ENCODE measurements at places on chromosomes 6 and 20. TPM values are rescaled to one million over a fixed set of nuclear protein-coding genes. Genes with fewer than 3 reads are reported as not detected.

DNA sequence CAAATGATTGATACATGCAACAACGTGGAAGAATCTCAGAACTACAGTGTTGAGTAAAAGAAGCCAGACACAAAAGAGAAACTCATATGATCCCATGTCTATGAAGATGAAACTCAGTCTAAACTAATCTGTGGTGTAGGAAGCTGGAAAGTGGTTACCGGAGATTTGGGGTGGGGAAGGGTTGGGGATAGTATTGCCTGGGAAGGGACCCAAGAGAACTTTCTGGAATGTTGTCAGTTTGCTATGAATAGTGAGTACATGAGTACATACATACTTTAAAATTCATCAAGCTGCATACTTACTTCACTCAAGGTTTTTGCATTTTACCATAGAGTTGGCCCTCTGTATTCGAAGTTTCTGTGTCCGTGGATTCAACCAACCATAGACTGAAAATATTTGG is 106.0 kb downstream of the SAMD5 start:
- no peak overlapping the region for H3K27ac ChIP-seq
- no peaks in the 10 kb centered on the region for H3K36me3 ChIP-seq
- no peaks in the 10 kb centered on the region for H3K27me3 ChIP-seq
- no peak overlapping the region for H3K4me3 ChIP-seq

UNC5CL gene
- total RNA-seq: 1.0 TPM

- H3K27me3 ChIP-seq: peaks cover 2% of the 10 kb centered on the region
- no peak overlapping the region for H3K27ac ChIP-seq
- H3K4me1 ChIP-seq: peaks cover 14% of the 10 kb centered on the region
- no peaks in the 10 kb centered on the region for H3K36me3 ChIP-seq
- no peak overlapping the region for H3K4me3 ChIP-seq
Measured at GRCh38 chr6:131916847-131917246, 34.3 kb downstream of the CCN2 start.

OLIG3 gene
- 75.1 TPM for total RNA-seq

- H3K36me3 ChIP-seq: no peaks in the 10 kb centered on the region
- peak; percentile 50 for DNase-seq
- peaks cover 3% of the 10 kb centered on the region for H3K4me1 ChIP-seq
- no peaks in the 10 kb centered on the region for H3K27me3 ChIP-seq
Measured at GRCh38 chr6:77368660-77369313, 94.5 kb downstream of the HTR1B start.

DNA sequence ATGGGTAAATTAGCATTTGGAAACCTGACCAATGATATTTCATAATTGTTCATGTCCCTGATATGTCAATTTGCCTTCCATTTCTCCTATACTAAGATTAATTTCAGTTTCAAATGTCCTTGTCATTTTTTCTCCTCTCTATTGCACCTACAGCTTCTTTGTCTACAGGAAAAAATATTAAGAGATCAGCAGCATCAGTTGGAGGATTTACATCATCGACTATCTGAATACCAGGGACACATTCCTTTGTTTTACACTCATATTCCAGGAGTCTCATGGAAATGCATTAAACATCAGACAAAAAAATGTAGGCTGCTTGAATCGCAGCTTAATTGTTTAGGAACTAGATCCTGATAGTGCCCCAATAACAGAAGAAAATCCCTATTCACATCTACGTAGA is 188.2 kb downstream of the PRKN start:
- no peak overlapping the region for H3K4me3 ChIP-seq
- H3K27me3 ChIP-seq: no peaks in the 10 kb centered on the region
- DNase-seq: no peak
- peaks cover 5% of the 10 kb centered on the region for H3K4me1 ChIP-seq
- no peaks in the 10 kb centered on the region for H3K36me3 ChIP-seq

DNA sequence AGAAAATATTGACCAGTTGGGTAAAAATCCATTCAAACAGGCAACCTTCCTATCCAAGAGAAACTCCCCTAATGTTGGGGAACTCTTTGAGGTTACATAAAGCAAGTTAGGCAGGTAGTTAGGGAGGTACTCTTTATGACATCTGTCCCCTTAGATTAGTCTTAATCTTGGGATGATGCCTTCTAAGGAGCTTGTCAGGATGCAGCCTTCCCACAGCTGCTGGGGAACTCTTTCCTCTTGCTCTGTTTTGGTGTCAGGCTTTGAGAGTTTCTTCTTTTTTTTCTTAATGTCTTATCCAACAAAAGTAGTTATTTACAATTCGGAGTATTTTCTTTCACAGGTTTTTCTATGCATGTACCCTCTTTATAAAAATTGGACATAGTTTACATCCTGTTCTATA is 194.8 kb downstream of the CDKAL1 start:
- H3K4me3 ChIP-seq: no peak overlapping the region
- peaks cover 4% of the 10 kb centered on the region for H3K27me3 ChIP-seq
- no peaks in the 10 kb centered on the region for H3K36me3 ChIP-seq
- peaks cover 14% of the 10 kb centered on the region for H3K4me1 ChIP-seq

RHAG gene
- not detected for total RNA-seq

GRCh38 chr6:117298941-117299340 is 33.6 kb downstream of the VGLL2 start:
- no peak for DNase-seq
- no peak overlapping the region for H3K4me3 ChIP-seq
- H3K27me3 ChIP-seq: no peaks in the 10 kb centered on the region

DNA sequence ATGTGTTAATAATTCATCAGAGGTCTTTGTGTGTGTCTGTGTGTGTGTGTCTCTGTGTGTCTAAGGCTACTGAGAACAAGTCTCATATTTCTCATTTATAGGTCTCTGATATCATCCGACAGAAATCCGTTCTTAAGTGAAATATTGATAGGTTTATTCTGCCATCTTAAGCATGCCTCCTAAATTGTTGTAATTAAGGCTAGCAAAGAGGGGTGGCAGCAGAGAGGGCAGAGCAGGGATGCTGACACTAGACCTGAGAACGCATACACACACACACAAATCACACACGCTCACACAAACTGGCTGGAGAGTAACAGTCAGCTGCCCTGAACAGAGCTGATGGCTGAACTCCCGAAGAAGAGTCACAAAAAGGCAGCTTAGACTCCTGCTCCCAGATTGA is 84.9 kb upstream of the LRFN2 start:
- no peak for DNase-seq
- no peaks in the 10 kb centered on the region for H3K36me3 ChIP-seq
- H3K27me3 ChIP-seq: peaks cover 4% of the 10 kb centered on the region
- no peak overlapping the region for H3K27ac ChIP-seq
- H3K4me3 ChIP-seq: no peak overlapping the region
- no peaks in the 10 kb centered on the region for H3K4me1 ChIP-seq

SMLR1 gene
- total RNA-seq: not detected

DNA sequence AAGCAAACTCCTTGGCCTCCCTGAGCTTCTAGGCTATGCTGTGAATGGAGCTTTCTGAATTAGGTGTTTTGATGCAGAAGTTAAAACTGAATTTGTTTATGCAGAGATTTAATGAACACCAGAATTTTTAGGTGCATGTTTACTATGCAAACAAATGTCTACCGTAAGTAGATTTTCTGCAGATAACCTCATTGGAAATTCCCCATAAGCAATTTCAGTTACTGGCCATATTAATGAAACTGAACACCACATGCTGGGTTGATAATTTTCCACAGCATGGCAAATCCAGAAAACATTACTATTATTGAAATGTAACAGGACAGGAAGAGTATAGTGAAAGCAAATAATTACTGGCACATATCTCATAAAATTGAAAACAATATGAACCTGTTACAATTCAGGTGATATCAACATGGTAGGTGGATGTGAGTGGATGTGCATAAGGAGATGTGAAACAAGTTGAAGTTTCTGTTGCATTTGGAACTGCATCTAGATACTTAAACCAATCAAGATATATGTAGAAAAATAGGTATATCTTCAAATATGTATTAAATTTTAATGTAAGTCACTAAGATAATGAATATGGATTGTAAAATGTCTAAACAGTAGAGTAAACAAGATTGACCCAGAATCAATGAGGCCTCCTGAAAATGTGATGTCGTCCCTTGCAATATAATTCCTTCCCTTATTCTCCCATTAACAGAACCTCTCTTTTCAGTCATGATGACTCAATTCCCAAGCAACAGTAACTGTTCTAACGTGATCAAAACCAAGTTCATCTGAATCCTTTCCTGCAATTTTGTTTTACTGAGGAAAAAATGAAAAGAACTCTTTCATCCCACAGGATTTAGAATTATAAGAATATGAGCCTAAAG is 11.0 kb downstream of the PTCHD4 start:
- no peaks in the 10 kb centered on the region for H3K4me1 ChIP-seq
- H3K4me3 ChIP-seq: no peak overlapping the region
- no peaks in the 10 kb centered on the region for H3K27me3 ChIP-seq
- no peak for DNase-seq
- no peaks in the 10 kb centered on the region for H3K36me3 ChIP-seq

- peaks cover 2% of the 10 kb centered on the region for H3K27me3 ChIP-seq
- H3K36me3 ChIP-seq: peaks cover 4% of the 10 kb centered on the region
- no peak for DNase-seq
- H3K27ac ChIP-seq: no peak overlapping the region
- no peak overlapping the region for H3K4me3 ChIP-seq
Measured at GRCh38 chr6:105594821-105595220, 191.9 kb upstream of the PREP start.

VNN1 gene
- total RNA-seq: not detected

DNA sequence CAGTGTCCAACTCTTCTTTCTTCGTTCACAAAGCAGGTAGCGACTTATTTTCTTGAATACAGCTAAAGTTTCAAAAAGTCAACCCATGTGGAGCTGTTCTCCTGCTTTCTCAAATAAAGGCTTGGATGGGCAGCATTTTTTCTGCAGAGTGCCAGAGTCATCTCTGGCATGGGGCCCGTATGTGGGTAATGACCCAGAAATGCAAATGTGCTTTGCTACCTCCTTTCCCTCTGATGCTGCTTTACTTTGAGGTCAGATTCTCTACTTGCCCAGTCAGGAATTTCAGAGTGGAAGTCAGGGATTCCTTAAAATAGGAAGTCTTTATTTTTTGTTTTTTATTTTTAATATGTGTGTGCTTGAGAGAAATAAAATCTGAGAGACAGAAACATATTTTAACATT is 4.9 kb downstream of the NKAIN2 start:
- peaks cover 5% of the 10 kb centered on the region for H3K27me3 ChIP-seq
- H3K4me3 ChIP-seq: no peak overlapping the region
- DNase-seq: no peak
- H3K4me1 ChIP-seq: no peaks in the 10 kb centered on the region
- H3K36me3 ChIP-seq: no peaks in the 10 kb centered on the region

DNA sequence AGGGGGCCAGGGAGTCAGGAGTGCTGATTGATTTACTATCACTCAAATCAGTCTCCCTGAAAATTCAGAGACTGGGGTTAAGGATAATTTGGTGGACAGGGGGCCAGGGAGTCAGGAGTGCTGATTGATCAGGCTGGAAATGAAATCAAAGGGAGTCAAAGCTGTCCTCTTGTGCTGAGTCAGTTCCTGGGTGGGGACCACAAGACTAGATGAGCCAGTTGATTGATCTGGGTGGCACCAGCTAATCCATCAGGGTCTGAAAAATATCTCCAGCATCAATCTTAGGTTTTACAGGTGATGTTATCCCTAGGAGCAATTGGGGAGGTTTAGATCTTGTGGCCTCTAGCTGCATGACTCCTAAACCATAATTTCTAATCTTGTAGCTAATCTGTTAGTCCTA is 6.1 kb upstream of the AFG1L start:
- no peak for DNase-seq
- no peak overlapping the region for H3K27ac ChIP-seq
- no peaks in the 10 kb centered on the region for H3K4me1 ChIP-seq
- H3K27me3 ChIP-seq: peaks cover 2% of the 10 kb centered on the region

DNA sequence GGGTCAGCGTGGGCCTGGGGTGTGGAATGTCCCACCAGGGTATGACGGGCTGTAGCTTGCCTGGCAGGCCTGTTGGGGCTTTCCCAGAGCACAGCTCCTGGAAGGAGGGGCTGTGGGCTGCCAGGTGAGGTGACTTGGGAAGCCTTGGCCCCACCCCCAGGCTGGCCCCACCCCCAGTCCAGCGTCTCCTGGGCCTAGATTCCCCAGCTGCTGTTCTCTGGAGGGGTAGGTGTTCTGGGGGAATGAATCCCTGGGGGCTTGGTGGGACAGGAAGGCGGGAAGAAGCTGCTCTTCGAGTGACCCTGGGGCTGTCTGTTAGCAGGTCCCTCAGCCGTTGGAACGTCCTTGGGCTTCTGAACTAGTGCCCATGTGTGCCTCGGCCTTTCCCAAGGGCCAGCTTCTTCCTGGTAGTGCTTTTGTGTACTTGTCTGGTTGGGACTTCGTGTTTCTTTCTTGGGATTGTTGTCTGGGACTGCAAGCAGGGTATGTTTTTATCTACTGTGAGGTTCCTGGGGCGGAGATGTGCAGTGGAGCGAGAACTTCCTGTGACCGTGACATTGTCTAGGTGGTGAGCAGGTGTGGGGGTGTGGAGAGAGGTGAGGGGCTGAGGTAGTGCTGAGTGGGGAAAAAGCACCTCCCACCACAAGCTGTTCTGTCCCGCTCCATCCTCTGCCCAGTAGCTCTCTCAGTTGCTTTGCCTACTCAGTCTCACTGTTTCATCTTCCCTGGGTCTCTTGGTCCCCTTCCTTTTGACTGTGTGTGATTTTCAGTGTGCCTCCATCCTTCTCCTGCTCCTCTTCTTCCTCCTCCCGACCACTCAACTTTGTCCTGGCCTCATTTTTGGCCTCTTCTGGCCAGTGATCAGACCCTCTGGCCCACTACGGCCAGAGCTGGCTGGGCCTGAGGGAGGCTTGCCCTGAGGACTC is 1.3 kb upstream of the DDR1 start:
- no peaks in the 10 kb centered on the region for H3K36me3 ChIP-seq

DNA sequence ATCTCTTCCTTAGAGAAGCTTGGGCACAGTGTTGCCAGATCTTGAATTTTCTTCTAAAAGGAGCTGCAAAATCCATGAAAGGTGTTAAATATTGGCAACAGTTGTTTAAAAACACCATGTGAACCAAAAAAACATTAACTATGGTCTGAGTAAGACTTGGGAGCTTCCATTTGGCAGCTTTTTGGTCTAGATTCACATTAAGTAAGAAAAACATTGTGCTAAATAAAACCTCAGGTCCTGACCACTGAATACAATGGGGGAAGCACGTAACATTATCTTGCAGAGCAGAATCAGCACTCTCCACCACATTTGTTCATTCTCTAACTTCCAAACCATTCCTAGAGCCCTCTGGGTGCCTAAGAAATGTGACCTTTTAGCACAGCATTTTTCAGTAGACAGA is 437.6 kb upstream of the PLCB4 start:
- H3K4me1 ChIP-seq: peaks cover 27% of the 10 kb centered on the region
- no peaks in the 10 kb centered on the region for H3K36me3 ChIP-seq
- no peaks in the 10 kb centered on the region for H3K27me3 ChIP-seq
- no peak for DNase-seq

GRCh38 chr6:124955108-124955856 is 7.0 kb upstream of the RNF217 start:
- H3K4me3 ChIP-seq: no peak overlapping the region
- H3K27me3 ChIP-seq: peaks cover 2% of the 10 kb centered on the region
- no peak for DNase-seq
- H3K27ac ChIP-seq: no peak overlapping the region
- H3K36me3 ChIP-seq: no peaks in the 10 kb centered on the region

GRCh38 chr6:6515691-6516607 is 72.6 kb upstream of the LY86 start:
- H3K27me3 ChIP-seq: no peaks in the 10 kb centered on the region
- peaks cover 9% of the 10 kb centered on the region for H3K4me1 ChIP-seq
- no peak overlapping the region for H3K27ac ChIP-seq
- no peak for DNase-seq
- H3K36me3 ChIP-seq: no peaks in the 10 kb centered on the region

- H3K27ac ChIP-seq: no peak overlapping the region
- peaks cover 10% of the 10 kb centered on the region for H3K36me3 ChIP-seq
- no peak for DNase-seq
- no peak overlapping the region for H3K4me3 ChIP-seq
- H3K4me1 ChIP-seq: peaks cover 3% of the 10 kb centered on the region
Measured at GRCh38 chr20:15937179-15937578, 636.1 kb downstream of the KIF16B start.

GRCh38 chr6:30824698-30825097 is 59.6 kb upstream of the DDR1 start:
- H3K36me3 ChIP-seq: no peaks in the 10 kb centered on the region
- peaks cover 5% of the 10 kb centered on the region for H3K27me3 ChIP-seq
- DNase-seq: no peak
- no peak overlapping the region for H3K27ac ChIP-seq
